ENCODE measurements at places on chromosomes 16 and 17. TPM values are rescaled to one million over a fixed set of nuclear protein-coding genes. Genes with fewer than 3 reads are reported as not detected.

The NOXO1 gene
- total RNA-seq = 1.2 TPM

The TBC1D3B gene
- 0.48 TPM for total RNA-seq

The OR1F1 gene
- total RNA-seq = not detected

The CES5A gene
- not detected for total RNA-seq

The CA5A gene
- total RNA-seq = not detected

The LLGL2 gene
- 58.0 TPM for total RNA-seq

The CMTM2 gene
- total RNA-seq = not detected

The DHX8 gene
- 23.4 TPM for total RNA-seq

The OR2C1 gene
- total RNA-seq = 0.24 TPM

The SLC16A11 gene
- total RNA-seq = 0.43 TPM

The IRF8 gene
- not detected for total RNA-seq

The CA4 gene
- not detected for total RNA-seq

The CSH1 gene
- not detected for total RNA-seq

The KCNH4 gene
- not detected for total RNA-seq

The MLKL gene
- 6.6 TPM for total RNA-seq

The MARCHF10 gene
- total RNA-seq = under 0.01 TPM

The IGF2BP1 gene
- 0.24 TPM for total RNA-seq

The CDH13 gene
- 41.9 TPM for total RNA-seq

The CCL2 gene
- 25.5 TPM for total RNA-seq

The CDT1 gene
- total RNA-seq = 2.1 TPM

The RCVRN gene
- total RNA-seq = not detected
